Activated CD4-positive, alpha-beta T cell treated with anti-CD3 and anti-CD28 coated beads, Interleukin-2, Interleukin-6, amounts not matched to agents 100 ng/mL and 50 ng/mL, durations not matched to agents 16 hours and 8 hours (primary cell): ENCODE measurements at places on chromosomes 16 and 17.
A peak's percentile ranks its signal among the peaks of the same experiment; 100 is the strongest.

- no peak for DNase-seq
These were observed 221.0 kb upstream of the CDH13 start for GRCh38 chr16:82405736-82406135.

GRCh38 chr17:9855036-9855435, 29.3 kb downstream of the GLP2R start:
- DNase-seq: no peak

DNA sequence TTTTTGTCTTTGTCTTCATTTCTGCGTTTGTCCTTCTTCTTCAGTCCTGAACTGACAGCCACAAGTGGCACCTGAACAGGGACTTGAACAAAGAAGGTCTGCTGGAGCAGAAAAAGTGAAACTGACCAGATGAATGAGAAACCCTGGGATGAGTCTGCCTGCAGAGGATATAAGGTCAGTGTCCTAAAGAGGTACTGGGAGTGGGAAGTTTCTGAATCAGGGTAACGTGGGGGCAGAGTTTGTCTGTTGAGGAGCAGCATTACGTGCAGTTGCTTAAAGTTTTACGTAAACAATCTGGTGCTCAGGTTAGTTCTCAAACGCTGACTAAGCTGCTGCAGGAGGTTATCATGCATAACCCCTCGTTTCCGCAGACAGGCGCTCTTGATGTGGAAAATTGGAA, 2057.6 kb downstream of the TP53TG3F start:
- no peak for DNase-seq

- DNase-seq: no peak
These were observed 166.3 kb upstream of the FOXF1 start for GRCh38 chr16:86343796-86344585.

DNA sequence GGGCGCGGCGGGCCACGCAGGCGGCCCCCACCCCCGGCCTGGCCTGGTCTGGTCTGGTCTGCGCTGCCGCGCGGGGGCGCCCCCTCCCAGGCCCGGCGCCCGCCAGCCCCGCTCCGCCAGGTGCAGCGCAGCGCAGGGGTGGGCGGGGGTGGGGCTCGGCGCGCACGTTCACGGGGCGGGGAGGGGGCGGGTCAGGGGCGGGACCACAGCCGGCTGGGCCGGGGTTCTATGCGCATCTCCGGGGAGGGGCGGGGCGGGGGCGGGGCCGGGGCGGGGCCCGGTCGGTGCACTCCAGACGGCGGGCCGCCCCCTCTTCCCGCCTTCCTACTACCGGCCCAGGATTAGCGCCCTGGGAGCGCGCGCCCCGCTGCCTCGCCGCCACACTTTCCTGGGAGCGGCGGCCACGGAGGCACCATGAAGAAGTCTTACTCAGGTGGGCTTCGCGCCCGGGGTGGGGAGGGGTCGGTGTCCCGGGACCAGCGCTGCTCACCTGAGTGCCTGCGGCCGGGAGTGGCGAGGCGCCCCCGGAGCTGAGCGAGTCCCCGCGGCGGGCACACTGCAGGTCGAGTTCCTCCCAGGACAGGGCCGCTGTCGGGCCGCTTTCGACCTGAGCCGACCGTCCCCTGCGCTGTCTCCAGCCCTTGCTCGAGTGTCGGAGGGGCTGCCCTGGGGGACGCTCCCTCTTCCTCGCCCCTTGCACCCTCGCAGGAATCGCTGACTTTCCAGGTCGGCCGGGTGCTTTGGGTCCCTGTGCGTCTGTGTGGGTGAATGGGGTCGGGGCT, 140.5 kb downstream of the SEC14L1 start:
- peak; percentile 37 for DNase-seq

DNA sequence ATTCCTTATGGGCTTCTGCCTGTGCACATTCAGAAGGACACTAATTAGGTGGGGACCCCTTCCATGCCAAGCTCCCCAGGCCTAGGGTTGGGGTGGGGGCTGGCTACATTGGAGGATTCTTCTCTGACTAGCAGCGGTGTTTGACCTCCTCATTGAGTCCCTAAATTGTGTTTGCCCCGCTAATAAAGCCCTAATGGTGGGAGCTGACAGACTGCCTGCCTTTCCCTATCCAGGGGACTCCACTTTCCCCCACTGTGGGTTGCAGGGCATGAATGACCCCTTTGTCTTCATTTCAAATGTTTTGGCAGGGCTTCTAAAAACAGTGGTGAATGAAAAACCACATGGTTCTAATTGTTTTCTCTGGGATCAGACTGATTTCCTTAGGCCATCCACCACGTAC, 476.8 kb upstream of the CDH11 start:
- no peak for DNase-seq

DNA sequence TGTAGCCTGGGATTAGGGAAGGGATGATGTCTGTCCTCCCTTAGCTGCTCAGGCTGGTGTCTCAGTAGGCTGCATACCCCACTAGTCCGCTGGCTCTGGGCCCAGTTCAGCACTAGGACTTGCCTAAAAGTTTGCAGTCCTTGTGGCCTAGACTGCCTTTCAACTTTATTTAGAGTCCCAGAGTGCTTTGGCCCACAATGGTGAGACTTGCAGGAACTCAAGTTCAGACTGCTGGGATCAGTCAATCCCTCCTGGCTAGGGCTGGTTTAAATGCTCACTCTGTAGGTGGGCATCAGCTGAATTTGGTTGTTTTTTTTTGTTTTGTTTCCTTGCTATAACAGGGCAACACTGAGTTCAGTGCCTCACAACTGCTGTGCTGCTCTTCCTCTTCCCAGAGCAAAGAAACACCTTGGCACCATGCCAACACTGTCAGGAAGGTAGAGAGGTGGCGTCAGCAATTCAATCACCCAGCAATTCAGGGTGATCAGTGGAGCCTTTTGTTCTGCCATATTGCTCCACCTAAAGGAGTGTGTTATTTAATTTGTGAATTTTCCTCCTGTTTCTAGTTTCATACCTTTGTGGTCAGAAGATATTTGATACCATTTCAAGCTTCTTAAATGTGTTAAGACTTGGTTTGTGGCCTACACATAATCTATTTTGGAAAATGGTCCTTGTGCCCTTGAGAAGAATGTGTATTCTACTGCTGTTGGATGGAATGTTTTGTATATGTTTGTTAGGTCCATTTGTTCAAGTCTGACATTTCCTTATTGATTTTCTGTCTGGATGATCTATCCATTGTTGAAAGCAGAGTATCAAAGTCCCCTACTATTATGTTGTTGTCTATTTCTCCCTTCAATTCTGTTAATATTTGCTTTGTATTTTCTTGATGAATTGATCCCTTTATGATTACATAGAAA, 284.0 kb upstream of the PMFBP1 start:
- DNase-seq: no peak

- DNase-seq: no peak
These were observed 507.8 kb upstream of the EEF2KMT start for GRCh38 chr16:5605404-5605803.

DNA sequence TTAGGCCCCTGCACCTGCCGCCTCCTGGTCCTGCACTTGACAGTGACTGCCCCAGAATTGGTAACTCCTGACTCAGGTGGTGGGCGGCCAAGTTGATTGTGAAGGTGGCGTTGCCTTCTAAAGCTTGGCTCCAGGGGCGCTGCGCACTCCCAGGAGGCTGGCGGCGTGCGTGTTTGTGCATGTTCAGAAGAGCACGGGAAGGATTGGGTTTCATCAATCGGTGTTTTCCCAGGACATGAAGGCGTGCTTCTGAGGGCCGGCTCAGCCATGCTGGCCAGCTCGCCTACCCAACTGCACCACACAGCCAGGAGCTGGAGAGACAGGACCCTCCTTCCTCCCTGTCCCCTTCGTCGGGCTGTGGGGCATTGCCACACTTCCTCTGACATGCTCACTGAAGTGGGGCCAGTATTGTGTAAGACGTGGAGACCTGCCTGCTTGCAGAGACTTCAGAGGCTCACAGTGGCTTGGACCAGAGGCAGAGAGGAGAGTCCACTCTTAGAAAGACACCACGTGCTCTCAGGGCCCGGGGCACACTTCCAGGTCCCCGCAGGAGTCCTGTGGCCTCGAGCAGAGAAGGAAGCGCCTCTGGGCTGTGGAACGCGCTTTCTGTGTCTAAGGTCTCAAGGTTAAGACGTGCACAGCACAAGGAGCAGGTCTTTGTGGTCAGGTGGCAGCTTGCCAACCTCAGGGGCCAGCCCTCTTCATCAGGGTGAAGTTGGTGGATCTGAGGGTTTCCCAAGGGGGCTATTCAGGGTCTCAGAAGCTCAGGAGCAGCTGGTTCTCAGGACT, 2.8 kb downstream of the RAB40C start:
- DNase-seq: no peak

- DNase-seq: no peak
These were observed 2.6 kb upstream of the KRT36 start for GRCh38 chr17:41492351-41492750.

DNA sequence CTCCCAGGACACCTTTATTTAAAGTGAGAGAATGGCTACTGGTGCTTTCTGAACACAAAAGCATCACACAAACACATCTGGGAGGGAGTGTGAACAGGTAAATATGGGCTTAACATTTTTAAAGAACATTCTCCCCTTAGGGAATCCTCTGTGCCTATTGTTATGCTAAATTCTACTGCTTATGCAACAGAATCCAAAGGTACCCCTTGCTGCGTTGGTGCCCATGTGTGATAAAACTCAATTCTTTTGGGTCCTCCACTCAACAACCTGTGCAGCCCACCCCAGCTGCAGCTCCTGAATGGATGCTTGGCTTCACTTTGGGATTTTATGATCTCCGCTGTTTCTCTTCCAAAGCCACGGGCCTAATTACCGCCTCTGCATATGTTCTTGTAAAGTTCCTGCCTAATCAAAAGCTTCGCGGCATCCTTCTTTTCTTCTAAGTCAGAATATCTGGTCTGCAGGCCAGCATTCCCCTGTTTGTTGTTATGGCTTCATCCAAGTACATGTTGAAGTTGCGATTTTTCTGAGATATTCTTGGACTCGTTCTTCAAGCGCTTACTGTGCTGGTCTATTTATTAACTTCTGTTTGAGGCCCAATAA, 23.9 kb downstream of the RHBDL3 start:
- DNase-seq: no peak

- DNase-seq: no peak
These were observed 138.1 kb downstream of the ASIC2 start for GRCh38 chr17:33154869-33155455.

- no peak for DNase-seq
These were observed 6.2 kb downstream of the SLC13A5 start for GRCh38 chr17:6706996-6707395.

DNA sequence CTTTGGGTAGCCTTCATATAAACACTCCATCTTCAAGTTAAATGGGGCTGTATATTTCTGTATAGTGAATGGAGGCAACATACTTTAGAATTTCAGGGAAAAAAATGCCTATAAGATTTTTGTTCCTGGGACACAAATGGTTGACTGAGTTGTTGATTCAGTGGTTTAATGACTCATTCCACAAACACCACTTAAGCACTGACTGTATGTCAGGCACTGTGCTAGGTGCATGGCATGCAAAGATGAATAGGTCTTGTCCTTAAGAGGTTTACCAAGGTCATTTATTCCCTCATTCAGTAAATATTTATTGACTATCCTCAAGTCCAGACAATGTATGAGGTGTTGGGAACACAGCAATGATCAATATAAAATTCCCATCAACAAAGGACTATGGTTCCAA, 417.1 kb downstream of the CA10 start:
- DNase-seq: no peak
